ENCODE measurements at places on chromosomes 2 and 18.

- DNase-seq = no peak
These were observed 159.3 kb downstream of the PID1 start for GRCh38 chr2:229111744-229112143.

GRCh38 chr18:48418539-48419276, 9.5 kb upstream of the ZBTB7C start:
- DNase-seq = no peak

DNA sequence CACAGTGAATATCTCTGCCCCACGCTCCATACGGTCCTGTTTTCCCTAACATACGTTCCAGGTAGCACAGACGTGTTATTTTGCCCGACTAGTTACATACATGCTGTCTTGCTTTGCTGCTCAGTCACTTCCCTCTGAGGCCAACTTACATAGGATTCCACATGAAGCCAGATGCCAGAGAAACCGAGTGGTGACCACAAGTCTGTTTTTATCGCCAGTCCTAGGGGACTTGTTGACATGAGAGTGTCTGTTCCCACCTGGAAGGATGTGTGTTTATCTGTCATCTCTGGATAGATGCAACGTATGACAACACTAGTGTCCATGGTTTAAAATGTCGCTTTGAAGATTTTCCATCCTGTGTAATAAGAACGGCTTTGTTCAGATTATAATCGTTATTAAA, 32.6 kb downstream of the PMAIP1 start:
- no peak for DNase-seq

- no peak for DNase-seq
These were observed 213.1 kb downstream of the EXOC6B start for GRCh38 chr2:72612614-72613160.

DNA sequence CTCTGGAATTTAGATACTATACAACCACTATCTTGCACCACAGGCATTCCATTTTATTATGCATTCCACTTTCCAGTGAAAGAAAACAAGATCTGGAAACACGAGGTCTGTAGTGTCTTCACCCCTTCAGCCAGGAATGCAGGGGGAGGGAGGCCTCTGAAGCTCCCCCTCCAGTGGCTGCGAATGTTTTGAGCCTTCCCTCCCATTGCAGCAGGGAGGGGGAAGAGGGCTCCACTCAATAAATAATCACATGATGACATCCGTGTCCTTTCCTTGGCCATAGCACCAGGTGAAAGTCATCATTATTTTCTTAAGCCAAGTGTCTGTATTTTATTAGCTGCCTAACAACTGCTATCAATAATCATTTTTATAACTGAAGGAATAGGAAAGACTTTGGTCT, 38.6 kb downstream of the ALPK2 start:
- peak; percentile 92 for DNase-seq

- DNase-seq = peak; percentile 17
These were observed 657 bp downstream of the ATP8B1 start for GRCh38 chr18:57802213-57803102.

GRCh38 chr2:128409326-128410034, 90.8 kb upstream of the HS6ST1 start:
- no peak for DNase-seq

- no peak for DNase-seq
These were observed at the start of gene RESP18 for GRCh38 chr2:219332542-219332941. RESP18 (minus strand) TSS chr2:219332744.

GRCh38 chr18:36697905-36698304, 130.9 kb downstream of the TPGS2 start:
- DNase-seq = peak; percentile 84

DNA sequence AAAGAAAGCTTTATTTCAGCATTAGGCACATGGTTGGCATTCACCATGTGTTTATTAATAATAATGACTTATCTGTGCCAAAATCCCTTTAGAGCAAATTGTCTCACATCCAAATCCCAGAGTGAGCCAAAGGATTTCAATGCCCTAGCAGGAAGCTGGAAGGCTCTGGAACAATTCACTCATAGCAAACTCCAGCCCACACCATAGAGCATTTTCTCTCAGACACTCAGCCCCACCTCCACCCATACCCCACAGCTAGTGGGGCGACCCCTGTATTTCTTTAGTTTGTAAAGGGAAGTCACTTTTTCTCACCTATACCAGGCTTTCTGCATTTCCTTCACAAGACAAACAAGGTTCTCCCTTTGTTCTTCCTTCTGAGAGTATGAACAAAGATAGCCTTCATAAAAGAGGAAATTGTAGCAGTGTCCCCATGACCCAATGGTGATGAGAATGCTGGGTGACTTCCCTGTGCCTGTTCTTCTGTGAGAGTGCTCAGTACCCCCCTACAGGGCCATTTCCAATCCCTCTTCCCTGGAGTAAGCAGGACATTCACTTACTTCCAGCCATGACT, 100.1 kb upstream of the APCDD1 start:
- peak; percentile 35 for DNase-seq

- DNase-seq = no peak
These were observed 112.4 kb downstream of the PLEKHA3 start for GRCh38 chr2:178592655-178593054.

DNA sequence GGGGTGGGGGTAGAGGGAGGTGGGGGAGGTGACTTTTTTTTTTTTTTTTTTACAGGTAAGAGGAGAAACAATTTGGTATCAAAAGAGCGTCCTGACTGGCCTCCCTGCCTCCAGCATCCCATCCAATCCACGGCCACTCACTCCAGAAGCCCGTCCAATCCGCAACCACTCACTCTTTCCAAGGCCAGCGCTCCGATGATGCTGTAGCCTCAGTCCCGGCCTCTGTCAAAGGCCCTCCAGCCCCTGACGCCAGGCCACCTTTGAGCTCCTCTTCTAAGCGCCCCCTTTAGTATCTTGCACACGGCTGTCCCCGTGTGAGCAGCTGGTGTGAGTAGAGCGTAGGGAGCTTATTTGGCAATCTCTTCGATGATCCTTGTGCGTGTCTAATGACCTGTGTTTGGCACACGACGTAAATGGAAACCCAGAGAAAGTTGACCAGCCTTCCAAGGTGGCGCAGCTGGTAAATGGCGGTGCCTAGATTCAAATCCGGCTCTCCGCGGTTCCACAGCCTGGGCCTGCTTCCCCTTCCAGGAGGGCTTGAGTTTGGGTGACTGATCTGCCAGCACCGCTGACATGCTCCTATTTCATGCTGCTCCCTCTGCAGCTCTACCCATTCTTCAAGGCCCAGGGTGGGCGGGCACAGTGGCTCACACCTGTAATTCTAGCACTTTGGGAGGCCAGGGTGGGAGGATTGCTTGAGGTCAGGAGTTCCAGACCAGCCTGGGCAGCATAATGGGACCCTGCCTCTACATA, 23.8 kb upstream of the PXDN start:
- DNase-seq = no peak

DNA sequence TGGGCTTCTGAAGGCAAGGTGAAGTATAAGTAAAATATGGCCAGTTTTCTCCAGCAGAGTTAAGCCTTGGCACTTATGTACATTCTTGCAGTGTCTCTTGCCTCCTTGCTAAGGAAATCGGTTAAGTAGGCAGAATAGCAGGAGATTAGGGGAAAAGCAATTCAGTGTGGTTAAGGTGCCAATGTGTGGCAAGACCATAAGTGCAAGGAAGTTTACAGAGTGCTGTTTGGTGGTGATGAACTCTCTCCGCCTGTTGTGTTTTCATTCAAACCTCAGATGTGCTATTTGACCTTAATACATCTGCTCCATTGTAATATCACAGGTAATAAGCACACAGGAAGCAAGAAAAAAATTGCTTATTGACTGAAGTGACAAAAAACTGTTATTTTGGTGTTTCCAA, 156.1 kb downstream of the MGAT5 start:
- no peak for DNase-seq

- no peak for DNase-seq
These were observed 127.2 kb downstream of the OLA1 start for GRCh38 chr2:174121175-174121574.

DNA sequence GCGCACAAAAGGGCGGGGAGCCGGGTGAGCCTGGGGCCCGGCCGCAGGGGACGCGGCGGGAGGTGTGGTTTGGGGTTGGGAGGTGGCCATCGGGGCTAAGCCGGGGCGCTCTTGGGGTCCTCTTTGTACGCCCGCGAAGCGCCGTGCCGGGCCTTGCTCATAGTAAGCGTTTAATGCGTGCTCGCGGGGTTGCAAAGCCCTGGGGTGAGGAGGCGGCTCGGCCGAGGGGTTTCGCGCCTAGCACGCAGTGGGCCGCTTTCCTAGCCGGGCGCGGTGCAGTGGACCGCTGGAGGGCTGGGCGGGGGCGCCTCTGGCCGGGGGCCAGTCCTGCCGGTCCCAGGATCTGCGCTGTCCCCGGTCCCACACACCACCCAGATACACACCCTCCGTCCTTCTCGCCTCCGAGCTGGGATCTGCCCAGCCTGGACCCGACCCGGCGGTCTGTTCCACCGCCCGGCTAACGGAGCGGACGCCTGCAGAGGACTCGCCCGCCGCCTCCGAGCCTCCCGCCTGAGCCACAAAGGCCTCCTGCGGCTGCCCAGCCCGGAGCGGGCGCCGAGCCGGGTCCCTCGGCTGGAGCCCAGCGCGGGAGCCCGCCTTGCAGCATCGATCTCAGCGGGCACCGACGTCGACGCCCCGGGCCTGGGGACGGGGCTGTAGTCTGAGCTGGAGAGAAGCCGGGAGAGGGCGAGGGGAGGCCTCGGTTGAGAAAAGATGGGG, 564 bp downstream of the DPYSL5 start:
- peak; percentile 59 for DNase-seq

DNA sequence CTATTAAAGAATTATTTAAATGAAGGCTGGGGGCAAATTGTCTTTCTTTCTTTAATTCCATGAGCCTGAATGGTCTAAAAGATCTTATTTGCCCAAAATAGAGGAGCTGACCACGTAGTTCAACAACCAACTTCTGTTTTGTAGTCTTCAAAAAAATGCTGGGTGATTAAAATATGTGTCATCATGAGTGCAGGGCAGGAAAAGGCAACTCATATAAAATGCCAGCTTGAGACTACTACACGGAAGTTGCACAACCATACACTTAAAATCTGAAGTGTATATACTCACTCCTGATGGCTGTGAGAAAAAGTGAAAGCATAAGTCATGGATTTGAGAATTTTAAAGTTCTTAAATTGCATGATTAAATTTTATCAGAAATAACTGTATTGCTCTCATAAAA, 210.9 kb downstream of the DYM start:
- DNase-seq = peak; percentile 65

DNA sequence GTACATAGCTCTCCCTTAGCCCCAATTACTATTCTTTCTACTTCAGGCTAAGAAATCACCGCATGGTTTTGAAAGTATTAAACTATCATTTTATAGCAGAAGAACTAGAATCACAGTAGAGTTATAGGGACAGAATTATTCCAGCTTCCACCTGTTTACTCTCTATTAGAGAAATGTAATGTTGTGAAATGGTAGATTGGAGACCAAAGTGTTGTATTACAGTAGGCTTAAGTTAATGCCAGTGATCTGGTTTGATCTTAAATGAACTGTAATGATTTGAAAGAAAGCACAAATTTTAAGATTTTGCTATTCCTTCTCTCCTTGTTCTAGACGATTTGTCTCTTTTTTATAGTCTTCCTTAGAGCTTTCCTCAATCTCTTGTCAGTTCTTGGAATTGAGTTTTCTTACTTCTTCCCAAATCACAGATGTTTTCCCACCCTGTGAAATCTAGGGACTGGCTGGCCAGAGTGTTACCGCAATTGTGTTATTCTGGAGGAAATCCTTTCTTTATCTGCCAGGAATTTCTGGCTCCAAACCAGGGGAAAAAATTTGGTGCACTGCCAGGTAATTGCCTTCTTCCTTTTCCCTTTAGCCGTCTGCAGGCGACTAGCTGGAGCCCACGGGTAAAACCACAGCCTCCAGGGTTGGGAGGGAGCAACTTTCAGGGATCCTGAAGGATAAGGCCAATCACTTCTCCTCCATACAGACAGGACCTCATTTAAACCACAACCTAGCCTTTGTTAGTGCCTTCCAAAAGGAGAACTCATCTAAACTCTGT, 51.7 kb downstream of the NOP58 start:
- peak; percentile 80 for DNase-seq

- DNase-seq = no peak
These were observed 10.3 kb downstream of the ANKAR start for GRCh38 chr2:189684811-189685210.

- no peak for DNase-seq
These were observed 18.2 kb downstream of the LYPD6B start for GRCh38 chr2:149056541-149057255.

GRCh38 chr2:50895041-50895440, 136.9 kb downstream of the NRXN1 start:
- DNase-seq = no peak

DNA sequence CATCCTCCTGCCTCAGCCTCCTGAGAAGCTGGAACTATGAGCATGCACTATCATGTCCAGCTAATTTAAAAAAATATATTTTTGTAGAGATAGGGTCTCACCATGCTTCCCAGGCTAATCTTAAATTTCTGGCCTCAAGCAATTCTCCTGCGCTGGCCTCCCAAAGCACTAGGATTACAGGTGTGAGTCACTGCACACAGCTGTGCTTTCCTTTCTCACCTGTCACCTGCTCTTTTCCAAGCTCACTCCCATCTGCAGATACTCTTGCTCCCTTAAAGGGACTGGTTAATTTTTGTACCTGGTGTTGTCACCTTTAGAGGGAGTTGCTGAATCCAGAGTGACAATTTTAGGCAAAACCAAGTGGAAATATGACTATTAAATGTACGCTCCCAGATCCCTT, 178.2 kb downstream of the LOXHD1 start:
- no peak for DNase-seq

DNA sequence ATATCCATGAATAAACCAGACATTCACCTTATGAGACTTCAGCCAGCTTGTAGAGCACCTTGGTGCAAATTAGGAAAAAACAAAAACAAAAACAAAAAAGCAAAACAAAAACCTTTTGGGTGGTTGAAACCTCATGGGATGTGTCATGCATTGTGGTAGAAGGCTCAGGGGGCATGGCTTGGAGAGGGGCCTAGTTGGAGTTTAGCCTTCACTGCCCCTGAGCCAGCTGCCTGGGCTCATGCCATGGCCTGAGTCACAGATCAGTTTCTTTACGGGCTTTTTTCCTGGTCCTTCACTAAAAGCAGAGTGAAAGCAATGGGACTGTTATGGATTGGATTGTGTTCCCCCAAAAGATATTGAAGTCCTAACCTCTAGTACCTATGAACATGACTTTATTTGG, 22.0 kb upstream of the DAPL1 start:
- DNase-seq = peak; percentile 72

GRCh38 chr2:209411296-209411695, 12.6 kb upstream of the MAP2 start:
- no peak for DNase-seq

GRCh38 chr18:23213200-23213599, 77.9 kb downstream of the CABLES1 start:
- DNase-seq = no peak

DNA sequence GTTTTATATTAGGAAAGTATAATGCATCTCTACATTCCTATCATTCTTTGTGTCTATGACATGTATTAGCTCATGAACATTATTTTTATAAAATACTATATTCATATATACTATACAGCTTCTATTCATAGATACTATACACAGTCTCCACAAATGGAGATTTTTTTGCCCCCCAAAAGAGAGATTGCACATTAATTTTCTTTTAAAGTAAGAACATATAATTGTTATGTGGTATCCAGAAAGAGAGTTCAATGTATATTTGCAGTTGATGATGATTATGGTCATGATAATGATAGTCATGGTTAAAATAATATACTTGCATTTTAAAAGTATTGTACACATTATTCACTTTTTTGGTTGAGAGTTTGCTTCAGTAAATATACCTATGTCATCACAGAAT, 445.3 kb downstream of the DSC3 start:
- no peak for DNase-seq
